SIG-M5 (cell line): ENCODE measurements at places on chromosomes 1 and 21.

DNA sequence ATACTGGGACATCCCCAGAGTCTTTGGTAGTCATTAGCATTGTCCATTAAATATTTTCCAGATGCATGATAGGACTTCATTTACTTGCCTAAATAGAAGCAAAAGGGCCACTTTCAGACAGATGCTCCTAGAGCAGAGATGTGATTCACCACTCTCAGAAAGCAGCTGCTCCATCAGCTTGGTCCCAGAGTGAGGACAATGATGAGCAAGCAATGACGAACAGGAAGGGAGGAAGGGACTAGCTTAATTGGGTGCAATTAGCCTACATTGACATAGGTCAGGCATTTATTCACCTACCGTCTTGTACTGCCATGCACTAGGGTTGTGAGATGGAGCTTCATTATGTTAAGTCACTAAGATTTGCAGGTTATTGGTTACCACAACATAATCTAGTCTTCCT, 85.1 kb upstream of the PLXNA2 start:
- DNase-seq: no peak

GRCh38 chr1:34005309-34005708, 141.4 kb downstream of the HMGB4 start:
- no peak for DNase-seq

DNA sequence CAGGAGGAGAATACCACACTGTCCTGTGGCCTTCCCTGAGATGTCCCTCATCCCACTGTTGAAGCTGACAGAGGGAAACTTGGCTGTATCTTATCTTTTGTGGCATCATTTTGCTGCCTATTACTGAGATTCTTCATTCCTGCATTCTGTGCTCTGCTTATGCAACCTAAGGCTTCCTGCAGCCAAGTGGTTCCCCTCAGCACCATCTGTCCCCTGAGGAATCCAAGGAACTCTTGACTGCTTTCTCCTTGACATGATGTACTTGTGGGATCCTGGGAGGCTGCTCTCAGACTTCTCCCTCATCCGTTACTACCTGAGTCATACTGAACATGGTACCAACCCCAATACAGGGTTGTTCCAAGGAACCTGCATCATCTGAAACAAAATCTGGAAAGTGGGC, 21.1 kb upstream of the RIMKLA start:
- no peak for DNase-seq

DNA sequence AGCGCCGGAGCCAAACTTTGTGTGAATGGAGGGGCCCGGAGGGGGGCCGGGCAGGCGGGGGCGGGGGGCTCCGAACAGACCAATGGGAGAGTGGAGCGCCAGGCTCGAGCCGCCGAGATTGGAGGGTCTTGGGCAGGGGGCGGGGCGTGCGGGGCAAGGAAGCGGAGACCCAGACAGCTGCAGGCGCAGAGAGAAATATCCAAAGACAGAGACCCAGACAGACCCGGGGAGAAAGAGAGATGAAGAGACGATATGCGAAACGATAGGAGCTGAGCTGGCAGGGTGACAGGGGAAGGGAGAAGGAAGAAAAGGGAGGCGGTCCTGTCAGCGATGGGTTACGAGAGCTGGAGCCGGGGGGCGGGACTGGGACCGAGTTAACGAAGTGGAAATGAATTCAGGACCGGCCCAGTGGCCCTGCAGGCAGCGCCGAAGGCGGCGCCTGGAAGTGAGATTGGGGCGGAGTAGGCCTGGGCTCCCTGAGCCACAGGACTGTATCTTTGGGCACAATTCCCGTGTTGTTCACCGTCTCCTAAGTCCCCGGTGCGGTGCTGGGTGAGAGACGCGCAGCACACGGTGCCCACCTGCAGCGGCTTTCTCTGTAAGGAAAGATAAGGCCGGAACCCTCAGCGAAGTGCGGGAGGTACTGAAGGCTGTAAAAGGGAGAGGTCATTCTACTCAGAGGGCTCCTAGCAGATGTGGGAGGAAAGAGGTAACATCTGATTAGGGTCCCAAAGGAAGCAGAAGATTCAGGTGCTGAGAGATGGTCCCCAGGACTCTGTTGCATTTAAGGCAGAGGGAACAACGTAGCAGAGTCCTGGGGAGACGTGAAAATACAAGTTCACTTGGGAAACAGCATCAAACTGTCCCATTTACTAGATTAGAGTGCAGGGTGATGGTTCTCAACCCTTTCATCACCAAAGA, 543 bp upstream of the KCNJ10 start:
- no peak for DNase-seq

- DNase-seq: no peak
Measured at GRCh38 chr1:72936942-72937341, 654.6 kb upstream of the NEGR1 start.

GRCh38 chr1:247357781-247358211, 26.1 kb upstream of the ZNF496 start:
- DNase-seq: no peak

- DNase-seq: no peak
Measured at GRCh38 chr1:30855686-30856259, 52.8 kb downstream of the SDC3 start.

DNA sequence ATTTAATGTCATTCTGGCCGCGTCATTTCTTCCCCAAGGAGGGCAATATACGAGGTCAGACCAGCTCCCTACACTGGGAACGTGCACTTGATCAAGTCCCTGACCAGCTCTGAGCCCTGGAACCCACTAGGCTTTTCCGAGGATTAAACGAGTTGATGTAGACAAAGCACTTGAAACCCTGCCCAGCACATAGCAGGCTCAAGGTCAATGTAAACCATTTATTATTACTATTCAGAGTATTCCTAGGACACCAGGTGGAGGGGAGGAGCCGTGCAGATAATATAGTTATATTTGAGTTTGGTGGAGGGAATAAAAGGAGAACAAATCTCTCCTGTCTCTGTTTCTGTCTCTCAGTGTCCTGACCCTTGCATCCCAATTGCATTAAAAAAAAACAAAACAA, 174.1 kb upstream of the IGSF21 start:
- DNase-seq: no peak

- no peak for DNase-seq
Measured at GRCh38 chr1:5099558-5099957, 445.1 kb downstream of the AJAP1 start.

GRCh38 chr1:175755516-175756070, 12.2 kb upstream of the TNR start:
- DNase-seq: no peak

GRCh38 chr1:75967719-75968118, 35.5 kb upstream of the ASB17 start:
- DNase-seq: no peak

DNA sequence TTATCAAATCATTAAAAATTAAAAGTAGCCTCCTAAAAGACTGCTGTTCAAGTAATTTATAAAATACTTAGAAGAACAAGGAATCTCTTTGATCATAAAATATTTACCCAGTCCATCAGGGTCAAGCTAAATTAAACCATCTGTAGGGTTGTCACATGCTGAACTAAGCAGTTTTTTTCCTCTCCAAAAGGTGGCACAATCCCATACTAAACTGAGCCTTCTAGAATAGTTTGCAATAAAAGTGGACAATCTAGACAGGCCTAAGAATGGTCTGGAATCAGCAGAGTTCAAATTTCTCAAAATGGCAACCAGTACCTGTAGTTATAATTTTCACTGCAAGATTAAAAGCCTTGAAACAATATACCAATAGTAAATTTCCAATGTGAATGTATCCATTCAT, 194.8 kb downstream of the EIF4G3 start:
- no peak for DNase-seq

DNA sequence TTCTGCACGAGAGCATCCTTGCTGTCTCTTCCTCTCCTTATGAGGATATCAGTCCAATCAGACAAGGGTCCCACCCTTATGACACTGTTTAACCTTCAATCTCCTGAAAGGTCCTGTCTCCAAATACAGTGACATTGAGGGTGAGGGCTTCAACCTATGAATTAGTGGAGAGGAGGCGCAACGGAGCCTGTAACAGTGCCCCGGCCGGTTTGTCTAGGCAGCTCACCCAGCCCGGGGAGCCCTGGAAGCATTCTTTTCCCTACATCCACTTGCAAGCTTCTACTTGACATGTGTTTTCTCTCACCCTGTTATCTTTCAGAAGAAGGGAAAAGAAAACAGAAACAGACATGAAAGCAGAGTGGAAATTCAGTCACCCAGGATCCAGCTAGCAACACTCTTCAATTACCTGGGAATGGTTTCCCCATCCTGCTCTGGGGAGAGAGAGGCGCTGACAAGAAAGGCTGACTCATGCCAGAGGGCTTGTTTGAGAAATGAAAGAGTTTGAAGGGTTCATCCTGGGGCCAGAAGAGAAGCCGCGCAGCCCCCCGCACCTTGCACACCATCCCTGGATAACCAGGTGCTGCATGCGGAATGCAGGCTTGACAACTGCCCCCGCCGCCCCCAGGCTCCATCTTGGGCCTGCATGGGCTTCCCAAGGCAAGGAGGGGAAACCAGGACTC, 394.9 kb downstream of the NPHP4 start:
- DNase-seq: no peak

- no peak for DNase-seq
Measured at GRCh38 chr1:208251911-208252835, 8.0 kb upstream of the PLXNA2 start.

DNA sequence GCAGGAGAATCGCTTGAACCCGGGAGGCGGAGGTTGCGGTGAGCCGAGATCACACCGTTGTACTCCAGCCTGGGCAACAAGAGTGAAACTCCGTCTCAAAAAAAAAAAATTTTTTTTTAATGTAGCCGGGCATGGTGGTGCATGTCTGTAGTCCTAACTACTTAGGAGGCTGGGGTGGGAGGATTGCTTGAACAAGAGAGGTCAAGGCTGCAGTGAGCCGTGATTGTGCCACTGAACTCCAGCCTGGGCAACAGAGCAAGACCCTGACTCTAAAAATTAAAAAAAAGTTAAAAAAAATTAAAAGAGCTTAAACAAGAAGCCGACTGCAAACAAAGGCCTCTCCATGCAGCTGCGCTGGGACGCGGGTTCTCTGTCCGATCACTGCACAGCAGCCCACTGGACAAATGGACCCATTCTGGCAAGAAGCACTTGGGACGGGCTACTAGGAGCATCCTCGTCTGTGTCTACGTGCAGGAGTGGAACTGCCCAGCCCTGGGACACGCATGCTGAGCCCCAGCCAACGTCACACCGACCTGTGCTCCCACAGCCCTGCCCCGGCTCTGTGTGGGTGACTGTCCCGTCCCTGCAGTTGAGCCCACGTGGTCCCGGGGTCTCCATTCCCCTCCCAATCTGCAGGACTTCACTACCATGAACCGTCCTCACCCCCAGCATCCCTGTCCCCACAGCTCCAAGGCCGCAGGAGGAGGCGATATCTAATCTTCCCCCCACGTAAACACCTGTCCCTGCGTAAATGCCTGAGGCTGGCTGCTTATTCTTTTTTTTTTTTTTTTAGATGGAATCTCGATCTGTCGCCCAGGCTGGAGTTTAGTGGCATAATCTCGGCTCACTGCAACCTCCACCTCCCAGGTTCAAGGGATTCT, 12.3 kb downstream of the SLC35E2B start:
- no peak for DNase-seq

GRCh38 chr1:14850563-14850962, 252.1 kb downstream of the KAZN start:
- DNase-seq: no peak

GRCh38 chr1:209884665-209885117, 53.3 kb upstream of the SYT14 start:
- peak; percentile 48 for DNase-seq

GRCh38 chr1:74468982-74469603, 43.3 kb downstream of the LRRC53 start:
- DNase-seq: no peak

- DNase-seq: no peak
Measured at GRCh38 chr1:218350035-218350525, 4.9 kb downstream of the TGFB2 start.

GRCh38 chr1:83029916-83030315, 969.0 kb downstream of the TTLL7 start:
- no peak for DNase-seq

DNA sequence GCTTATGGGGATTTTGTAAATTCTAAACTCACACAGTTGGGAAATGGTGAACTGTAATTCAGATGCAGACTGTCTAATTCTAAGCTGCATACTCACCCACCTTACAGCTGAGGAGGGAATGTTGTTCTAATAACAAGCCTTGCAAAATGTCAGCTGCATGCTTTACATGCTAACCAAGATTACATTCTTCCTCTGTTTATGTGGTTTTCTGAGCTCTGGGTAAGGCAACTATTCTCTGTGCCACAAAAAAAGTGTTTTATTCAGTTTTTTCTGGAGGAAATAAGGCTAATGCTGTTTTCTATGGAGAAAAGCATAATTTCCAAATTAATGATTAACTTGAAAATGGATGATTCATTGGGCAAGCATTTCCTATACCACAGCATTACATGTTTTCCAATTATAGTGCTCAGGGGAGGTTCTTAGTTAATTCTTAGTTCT, 64.9 kb downstream of the RGS13 start:
- DNase-seq: peak; percentile 14

DNA sequence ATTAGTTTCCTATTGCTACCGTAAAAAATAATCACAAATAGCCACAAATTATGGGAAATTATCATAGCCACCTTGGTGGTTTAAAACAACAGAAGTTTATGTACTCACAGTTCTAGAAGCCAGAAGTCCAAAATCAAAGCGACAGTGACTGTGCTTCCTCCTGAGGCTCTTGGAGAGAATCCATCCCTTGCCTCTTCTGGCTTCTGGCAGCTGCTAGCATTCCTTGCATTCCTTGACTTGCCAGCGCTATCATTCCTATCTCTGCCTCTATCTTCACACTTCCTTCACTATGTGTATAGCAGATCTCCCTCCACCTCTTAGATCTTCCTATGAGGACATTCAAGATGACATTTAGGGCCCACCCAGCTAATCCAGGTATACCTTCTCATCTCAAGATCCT, 180.1 kb upstream of the USP25 start:
- no peak for DNase-seq

GRCh38 chr1:27111626-27112573, 43.0 kb downstream of the SLC9A1 start:
- peak; percentile 93 for DNase-seq

- DNase-seq: no peak
Measured at GRCh38 chr1:118306851-118307250, 121.8 kb upstream of the SPAG17 start.

DNA sequence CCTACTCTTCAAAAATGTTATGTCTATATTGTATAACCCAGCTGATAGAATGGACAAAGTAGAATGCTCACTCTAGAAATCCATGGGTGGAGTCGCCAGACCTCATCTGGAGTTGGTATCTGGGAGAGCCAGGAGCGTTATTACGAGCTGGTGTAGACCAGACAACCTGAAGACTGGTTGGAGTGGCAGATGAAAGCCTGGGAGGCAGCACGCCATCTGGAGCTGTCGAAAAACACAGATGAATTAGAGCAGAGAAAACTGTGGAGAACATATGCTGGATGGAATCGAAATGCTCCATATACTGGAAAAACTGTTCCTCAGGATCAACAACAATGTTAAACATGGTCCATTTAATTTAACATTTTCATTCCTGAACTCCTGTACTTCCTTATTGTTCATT, 333.6 kb downstream of the KCTD3 start:
- no peak for DNase-seq

GRCh38 chr1:91697861-91698260, 188.1 kb downstream of the TGFBR3 start:
- DNase-seq: no peak
